Activated gamma-delta T cell treated with Interleukin-2 at 50 U/mL for 16 hours (primary cell): ENCODE measurements at places on chromosomes 1 and 21.

GRCh38 chr21:32426066-32426465, 13.6 kb downstream of the EVA1C start:
- DNase-seq: no peak

DNA sequence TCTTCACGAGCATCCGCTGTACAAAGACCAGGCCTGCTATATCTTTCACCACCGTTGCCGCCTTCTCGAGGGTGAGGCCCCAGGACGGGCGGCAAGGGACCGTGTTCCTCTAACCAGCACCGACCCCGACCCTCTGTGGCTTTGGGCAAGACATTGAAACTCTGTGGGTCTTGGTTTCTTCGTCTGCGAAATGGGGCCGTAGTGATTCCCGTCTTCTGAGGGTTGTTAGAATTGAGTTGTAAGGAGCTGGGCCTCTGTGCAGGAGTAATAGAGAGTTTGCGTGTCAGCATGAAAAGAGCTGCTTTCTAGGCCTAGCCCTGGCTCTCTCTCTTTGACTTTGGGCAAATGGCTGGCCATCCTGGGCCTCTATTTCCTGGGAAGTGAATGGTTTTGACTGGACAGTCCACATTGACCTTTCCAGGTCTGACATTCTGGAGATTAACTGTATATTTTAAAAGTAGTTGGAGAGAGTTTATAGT, 591 bp downstream of the MRPL37 start:
- DNase-seq: no peak

DNA sequence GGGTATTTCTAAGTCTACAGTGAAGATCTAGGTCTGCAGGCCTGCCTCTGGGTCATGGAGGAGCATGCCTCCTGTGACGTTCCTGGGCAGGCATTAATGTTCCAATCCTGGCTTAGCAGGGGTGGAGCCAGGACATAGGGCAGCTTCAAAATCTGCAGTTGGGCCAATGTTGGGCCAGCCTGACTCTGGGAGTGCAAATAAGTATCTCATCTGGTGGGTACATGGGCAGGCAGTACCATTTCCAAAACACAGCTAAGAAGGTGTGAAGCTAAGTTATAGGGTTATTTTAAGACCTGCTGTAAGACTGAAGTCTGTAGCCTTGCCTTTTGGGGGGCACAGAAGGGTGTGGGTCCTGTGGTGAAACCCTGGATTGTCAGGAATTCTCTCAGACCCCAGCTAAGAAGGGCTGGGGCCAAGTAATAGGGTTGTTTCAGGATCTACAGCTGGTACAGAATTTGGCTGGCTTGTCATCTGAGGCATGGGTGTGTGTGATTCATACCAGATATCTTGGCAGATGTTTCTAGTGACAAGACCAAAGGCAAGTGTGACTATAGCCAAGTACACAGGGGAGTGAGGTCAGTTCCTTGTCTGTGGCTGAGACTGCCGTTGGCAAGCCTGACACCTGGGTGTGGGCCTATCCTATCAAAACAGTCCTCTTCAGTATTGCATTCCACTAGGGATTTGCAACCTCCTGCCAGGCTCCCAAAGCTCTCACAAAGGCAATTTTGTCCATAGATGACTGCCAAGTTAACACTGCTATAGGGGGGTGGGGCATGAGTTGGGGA, 468.7 kb upstream of the B3GALT2 start:
- DNase-seq: no peak

DNA sequence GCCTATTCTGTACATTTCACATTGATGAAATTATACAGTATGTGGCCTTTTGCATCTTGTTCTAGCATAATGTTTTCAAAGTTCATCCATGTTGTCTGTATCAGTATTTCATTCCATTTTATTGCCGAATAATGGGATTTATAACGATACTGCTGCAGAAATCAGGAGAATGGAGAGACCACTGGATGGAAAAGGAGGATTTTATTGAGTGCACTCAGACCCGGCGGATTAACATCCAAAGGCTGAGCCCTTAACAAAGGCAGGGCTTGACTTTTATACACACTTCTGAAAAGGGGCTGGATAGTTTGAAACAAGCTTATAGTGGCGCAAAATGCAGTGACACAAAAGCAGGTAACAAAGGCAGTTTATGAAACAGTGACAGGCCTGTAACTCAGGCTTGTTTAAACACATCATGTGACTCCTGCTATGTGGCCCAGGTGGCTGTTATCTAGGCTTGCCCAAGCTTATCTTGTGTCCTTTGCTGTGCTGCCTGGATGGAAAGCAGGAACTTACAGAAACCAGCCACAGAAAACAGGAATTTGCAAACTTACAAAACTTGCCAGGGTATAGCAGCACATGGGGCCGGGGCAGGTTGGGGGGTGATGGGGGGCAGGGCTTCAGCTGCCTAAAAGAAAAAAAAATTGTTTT, 32.8 kb upstream of the KCNJ15 start:
- no peak for DNase-seq

GRCh38 chr1:81410941-81411340, 389.8 kb upstream of the ADGRL2 start:
- no peak for DNase-seq

DNA sequence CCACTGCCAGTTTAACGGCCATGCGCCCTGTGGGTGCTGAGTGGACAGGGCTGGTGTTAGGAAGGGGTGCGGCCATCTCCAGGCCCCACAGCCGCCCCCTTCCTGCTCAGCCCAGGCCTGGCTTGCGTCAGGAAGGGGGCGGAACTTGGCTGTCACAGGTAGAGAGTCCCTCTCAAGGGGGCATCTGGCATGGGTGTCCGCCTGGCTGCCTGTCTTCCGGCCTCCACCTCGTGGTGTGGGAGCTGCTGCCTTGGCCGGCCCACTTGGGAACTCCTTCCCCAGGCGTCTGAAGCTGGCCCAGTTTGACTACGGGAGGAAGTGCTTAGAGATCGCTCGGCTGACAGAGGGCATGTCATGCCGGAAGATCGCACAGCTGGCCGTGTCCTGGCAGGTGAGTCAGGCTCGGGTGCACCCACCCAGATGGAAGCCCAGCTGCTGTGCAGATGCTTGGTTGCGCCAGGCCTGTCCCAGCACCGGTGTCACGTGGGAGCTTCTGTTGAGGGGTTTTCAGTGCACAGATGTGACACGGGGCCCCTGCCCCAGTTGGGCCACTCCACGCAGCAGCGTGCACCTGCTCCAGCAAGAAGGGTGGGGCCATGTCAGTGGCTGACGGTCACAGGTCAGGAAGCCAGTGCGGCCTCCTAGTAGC, 9.1 kb upstream of the ATAD3B start:
- DNase-seq: no peak

- DNase-seq: no peak
These were observed 250.0 kb downstream of the SPATA17 start for GRCh38 chr1:217881131-217881543.

DNA sequence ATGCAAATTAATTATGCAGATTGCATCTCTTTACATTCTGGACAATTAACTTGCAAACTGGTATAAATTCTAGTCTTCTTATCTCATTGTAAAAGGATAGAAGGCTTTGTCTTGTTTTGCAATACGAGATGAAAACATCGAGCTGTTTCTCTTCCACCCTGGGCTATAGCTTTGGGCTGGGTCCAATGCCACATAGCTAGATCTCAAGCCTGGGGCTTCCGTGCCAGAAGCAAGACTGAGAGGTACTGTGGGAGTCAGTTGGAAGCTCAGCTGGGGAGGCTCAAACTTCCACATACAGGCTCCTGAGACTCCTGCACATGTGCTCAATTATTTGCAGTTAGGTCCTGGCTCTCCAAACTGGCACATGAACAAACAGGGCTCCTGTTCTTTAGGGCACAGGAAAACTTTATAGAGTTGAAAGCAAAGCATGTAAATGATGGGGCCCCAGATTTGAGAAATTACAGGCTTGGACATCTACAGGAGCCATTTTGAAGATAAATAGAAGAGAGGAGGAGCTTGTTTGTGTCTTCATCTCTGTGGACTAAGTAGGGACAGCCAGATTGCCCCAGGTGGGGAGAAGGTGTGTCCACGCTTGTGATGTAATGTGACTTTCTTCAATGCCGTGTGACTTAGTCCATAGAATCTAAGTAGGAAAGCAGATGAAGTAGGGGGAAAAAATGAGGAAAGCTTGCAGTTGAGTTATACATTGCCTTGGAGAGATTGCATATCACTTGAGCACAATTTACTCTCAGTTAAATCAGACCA, 65.9 kb upstream of the SIPA1L2 start:
- DNase-seq: no peak

GRCh38 chr21:35231090-35231489, 182.0 kb upstream of the RUNX1 start:
- no peak for DNase-seq

- DNase-seq: no peak
These were observed 2.6 kb downstream of the PABPC4 start for GRCh38 chr1:39573736-39574624.

- DNase-seq: no peak
These were observed 21.1 kb downstream of the ATP8B2 start for GRCh38 chr1:154346276-154346917.

DNA sequence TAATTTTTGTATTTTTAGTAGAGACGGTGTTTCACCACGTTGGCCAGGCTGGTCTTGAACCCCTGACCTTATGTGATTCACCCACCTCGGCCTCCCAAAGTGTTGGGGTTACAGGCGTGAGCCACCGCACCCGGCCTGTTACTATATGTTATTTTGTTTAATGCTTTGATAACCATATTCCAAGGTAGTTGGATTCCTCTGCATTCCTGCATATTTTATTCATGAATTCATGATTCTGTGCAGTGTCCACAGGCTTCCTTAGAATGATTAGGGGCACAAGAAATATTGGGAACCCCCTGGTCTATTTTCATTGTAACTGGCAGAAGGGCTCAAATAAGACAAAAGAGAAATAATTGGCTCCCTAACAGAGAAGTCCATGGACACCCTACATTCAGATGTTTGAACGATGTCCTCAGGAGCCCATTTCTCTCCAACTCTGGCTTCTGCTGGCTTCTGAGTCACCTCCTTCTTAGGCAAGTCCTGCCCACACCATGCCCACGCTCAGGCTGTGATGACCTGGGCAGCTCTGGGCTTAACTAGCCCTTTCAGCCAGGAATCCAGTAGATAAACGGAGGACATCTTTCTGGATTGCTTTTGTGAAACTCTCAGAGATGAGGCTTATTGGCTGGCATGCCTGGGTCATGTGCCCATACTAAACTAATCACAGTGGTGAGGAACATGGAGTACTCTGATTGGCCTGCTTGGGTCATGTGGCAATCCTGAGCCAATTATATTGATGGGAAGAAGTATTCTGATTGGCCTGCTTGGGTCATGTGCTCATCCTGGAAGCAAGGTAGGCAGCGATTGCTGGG, 32.6 kb downstream of the TNFRSF8 start:
- DNase-seq: no peak

DNA sequence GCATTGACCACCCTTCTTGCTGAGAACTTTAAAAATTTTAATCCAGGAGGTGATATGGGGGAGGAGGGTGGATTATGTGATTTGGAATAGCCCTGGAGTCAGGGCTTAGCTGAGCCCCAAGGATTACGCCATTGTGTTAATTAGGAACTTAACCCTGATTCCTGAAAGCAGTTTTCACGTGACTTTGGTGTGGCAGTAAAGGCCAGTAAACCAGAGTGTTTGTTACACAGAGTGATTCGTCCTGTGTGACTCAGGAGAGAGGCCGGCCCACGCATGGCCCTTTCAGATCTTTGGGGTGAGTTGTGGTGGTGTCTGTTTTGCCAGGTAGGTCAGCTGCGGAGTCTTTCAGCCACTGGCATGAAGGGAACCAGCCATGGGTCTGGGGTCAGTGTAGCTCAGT, 107.6 kb downstream of the NOS1AP start:
- no peak for DNase-seq

- no peak for DNase-seq
These were observed 85.7 kb upstream of the ABCD3 start for GRCh38 chr1:94332516-94332915.

DNA sequence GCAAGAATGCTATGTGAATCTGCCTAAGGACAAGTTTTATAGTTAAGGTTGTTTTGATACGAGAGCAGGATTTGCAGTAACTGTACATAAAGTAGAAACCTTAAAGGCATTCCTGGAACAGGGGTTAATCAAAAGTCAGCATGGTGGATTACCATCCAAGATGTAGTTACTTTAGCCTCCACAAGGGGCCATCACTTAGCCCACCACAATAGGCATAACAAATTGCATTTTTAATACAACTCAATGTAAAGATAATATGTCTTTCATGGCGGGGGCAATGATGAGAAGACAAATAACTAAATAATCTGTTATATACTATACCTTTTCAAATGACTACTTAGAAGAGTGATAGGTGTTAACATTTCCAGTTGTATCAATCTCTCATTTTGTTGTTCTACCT, 611.2 kb upstream of the ADGRL4 start:
- DNase-seq: no peak

DNA sequence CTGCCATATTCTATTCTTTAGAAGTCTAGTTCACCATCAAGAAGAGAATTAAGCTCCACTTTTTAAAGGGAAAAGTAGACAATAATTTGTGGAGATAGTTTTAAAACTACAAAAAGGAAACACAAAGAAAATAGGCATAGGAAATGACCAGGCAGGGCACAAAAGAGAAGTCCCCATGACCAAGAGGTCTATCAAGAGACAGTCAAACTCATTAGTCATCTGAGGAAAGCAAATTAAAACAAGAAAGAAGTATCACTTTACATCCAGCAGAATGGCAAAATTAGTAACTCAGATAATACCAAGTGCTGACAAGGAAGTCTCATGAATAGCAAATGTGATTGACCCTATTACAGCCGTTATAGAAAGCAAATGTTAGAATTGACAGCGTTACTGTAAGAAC, 243.7 kb upstream of the SNX7 start:
- no peak for DNase-seq

- DNase-seq: no peak
These were observed 582.8 kb downstream of the MATN1 start for GRCh38 chr1:30140566-30140965.

- DNase-seq: no peak
These were observed 852 bp upstream of the RAVER2 start for GRCh38 chr1:64743954-64744491.

DNA sequence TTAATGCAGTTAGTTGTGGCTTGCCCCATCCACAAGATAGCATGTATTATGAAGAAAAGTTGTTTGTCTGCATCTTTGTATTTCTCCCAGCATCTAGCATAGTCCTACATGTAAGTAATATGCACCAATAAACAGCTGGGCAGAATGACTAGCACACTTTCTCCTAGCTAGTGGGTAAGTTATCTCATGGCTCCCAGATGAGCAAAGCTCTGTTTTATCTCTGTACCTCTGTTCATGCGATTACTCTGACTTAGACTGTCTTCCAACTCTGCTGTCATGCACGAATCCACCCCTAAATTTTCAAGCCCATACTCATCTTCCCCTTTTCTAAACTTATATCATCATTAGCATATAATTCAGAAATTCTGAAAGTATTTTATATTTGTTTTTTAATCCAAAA, 37.5 kb upstream of the KCTD3 start:
- no peak for DNase-seq

GRCh38 chr1:147568551-147568950, 27.2 kb downstream of the BCL9 start:
- no peak for DNase-seq
